ENCODE measurements at places on chromosomes 3 and 15.

GRCh38 chr15:34239151-34239808 lies 14.5 kb downstream of the EMC4 start:
- DNase-seq = no peak

DNA sequence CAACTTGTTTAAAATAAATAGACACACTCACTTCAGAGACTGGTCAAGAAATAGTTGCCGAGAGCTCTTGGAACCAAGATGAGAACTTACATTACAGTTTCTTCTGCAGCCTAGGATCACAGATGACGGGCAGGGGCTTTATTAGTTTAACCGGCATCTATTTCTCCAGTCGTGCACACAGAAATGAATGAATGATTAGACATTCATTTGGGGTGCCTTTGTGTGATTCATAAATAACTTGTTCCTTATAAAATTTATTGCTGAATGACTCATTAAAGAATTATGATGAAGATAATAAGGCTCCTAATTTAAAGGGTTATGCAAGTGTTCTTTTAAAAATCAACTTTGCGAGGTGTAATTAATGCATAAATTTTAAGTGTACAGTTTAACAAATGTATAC lies 20.8 kb downstream of the NFKBIZ start:
- DNase-seq = no peak

DNA sequence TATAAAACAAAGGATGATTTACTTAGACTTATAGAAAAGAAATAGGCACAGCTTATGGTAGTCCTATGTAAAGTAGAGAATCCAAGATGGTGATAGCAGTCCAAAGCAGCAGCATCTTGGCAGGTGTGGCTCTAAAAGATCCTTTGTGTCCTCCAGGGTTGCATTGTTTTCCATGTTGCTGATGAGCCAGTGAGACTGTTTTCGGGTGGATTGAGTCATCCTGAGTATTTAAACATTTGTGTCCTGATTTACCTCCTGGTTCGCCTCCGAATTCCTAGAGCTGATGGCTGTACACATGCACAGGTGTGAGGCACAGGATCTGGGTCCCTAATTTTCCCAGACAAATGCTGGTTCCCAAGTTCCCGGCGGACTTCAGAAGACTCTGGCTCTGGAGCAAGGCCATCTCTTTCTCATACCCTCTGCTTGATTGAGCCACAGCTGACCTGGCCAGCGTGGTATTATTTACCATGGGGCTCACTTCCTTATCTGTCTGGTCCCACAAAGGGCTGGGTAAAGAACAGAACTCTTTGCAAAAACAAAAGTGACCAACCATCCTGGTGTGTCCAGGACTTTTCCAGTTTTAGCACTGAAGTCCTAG lies 51.0 kb downstream of the ARNT2 start:
- no peak for DNase-seq

- DNase-seq = no peak
Measured at GRCh38 chr15:51186181-51186705, 91.5 kb upstream of the TNFAIP8L3 start.

DNA sequence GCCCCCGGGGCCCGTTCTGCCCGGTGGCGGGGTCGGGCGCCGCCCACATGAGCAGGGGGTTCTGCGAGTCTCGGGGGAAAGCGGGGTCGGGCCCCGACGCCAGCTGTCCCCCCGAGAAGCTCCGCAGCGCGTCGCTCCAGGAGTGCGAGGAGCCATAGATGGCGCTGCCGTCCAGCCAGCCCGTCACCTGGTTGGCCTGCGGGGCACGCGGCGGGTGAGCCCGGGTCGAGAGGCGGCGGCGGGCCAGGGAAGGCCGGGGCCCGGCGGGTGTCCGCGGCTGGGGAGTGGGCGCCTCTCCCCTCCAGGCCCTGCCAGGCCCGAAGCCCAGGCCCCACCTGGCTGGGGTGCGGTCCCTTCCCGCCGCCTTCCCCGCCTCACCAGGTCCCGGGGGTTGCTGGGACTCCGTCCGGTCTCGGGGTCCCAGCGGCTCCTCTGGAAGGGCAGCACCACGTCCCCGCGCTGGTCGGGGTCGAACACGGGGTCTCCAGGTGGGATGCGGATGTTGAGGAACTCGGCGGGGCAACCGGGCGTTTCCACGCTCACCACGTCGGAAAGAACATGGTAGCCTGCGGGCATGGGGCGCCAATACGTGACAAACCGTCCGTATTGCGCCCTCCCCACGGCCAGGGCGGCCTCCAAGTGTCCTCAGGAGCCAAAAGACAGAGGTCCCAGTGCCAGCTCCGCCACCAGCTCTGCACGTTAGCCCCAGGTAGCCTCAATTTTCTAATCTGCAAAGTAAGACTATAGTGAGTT lies 2.4 kb downstream of the DUOX2 start:
- no peak for DNase-seq

DNA sequence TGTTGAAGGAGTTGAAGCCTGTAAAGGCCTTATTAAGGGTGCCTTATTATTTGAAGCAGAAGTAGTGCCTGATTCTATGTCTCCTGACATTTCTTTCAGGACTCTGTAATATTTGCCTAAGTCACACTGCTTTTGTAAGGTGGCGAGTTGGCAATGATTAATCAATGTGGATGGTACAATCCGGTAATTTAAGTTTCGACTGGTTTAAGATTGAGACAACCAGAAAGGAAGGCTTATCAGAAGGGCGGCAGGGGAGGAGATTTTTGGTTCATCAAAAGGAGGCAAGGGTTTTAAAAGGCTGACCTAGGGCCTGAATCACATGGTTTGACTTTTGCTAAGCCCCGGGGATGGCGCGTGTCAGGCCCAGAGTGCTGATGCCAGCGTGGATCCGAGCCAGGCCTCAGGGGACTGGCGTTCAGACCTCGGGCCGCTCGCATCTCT lies 830 bp upstream of the RNF13 start:
- DNase-seq = peak; percentile 57

DNA sequence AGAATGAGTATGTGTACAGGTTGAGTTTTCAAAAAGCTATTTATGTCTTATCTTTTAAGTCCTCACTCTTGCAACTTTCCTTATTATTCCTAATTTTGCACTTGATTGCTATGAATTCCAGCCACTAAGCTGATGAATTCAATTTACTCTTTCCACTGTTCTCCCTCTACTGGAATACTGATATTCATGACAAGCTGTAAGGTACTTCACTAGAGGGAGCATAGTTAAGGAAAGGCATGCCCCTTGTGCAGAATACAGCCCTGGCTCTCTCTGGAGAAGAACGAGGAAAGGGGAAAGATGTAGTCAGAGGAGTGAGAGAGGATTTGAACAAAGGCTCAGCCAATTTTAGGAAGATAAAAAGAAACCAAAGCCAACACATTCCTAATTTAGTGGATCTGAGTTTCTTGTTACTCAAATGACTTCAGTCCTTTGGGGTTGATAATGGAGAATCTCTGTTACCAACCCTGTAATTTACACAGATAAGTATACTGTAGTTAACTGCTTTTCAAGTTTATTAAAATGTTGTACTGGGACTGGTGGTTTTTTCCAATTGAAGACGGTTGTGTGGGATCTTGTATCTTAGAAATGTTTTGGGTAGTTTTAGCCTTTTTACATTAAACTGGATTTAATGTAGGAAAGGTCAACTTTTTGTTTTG lies 4.0 kb downstream of the SCAANT1 start:
- no peak for DNase-seq

GRCh38 chr15:64693134-64693533 lies 82.3 kb downstream of the RBPMS2 start:
- no peak for DNase-seq

DNA sequence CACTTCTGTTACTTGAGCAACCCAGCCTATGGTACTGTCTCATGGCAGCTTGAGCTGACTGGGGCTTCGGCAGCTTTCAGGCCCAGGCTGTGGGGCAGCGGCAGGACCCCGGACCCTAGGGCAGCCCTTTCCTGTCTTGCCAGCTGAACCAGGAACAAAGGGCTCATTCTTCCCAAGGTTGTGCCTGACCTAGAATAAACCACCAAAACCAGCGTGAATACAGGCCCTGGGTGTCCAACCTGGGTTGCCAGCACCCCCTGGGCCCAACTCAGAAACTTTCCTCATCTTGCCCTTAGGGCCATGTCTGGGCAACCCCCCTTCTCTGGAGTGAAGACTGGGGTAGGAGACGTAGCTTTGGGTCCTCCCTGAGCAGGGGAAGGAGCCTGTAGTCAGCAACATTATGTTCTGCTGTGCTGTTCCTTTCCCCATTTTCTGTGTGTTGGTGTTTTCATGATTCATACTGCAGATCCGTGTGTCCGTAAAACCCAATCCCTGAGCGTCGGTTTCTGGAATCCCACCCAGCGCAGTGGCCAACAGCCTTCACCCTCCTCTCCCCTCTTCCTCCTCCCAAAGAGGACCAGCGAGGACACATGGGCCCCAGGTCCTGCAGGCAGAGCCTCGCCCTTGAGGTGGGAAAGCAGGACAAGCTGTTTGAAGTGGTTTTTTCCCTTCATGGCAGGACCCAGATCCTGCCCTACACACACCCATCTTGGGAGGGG lies 33.5 kb downstream of the TKT start:
- no peak for DNase-seq

- DNase-seq = no peak
Measured at GRCh38 chr3:141087076-141087777, 36.1 kb downstream of the SPSB4 start.

- no peak for DNase-seq
Measured at GRCh38 chr3:194058189-194058571, 77.8 kb upstream of the HES1 start.

GRCh38 chr15:90814191-90814821 lies 54.1 kb upstream of the FURIN start:
- DNase-seq = no peak

DNA sequence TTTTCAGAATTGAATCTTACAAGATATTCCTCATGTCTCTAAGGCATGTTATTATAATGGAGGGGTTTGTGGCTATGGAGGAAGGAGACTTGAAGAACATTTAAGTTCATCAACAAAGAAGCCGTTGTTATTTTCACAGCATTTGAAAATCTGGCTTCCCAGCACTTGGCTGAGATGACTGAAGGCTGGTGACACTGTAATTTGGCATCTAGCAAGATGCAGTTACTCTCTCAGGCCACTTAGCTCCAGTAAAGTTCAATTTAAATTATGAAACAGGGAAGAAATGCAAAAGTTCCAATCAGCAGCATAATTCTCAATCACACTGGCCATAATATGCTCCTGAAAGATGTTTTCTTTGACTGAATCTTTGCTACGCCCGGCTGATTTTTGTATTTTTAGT lies 139.4 kb upstream of the NUDT16 start:
- DNase-seq = no peak

GRCh38 chr3:134922101-134922500 lies 127.0 kb downstream of the EPHB1 start:
- no peak for DNase-seq
